Activated CD8-positive, alpha-beta memory T cell treated with anti-CD3 and anti-CD28 coated beads for 4 hours (primary cell): ENCODE measurements at places on chromosomes 2 and 18.

- no peak for DNase-seq
Measured at GRCh38 chr18:76447258-76447890, 47.7 kb downstream of the ZNF516 start.

GRCh38 chr2:25280051-25280687 is 61.6 kb downstream of the DNMT3A start:
- DNase-seq: no peak

GRCh38 chr18:75111760-75112159 is 97.2 kb downstream of the PTGR3 start:
- DNase-seq: no peak

- no peak for DNase-seq
Measured at GRCh38 chr2:104028061-104028460, 825.9 kb upstream of the POU3F3 start.
